Caki2 (cell line): ENCODE measurements at places on chromosomes 7 and 10. TPM values are rescaled to one million over a fixed set of nuclear protein-coding genes. Genes with fewer than 3 reads are reported as not detected.

The TSPAN33 gene
- total RNA-seq = 54.4 and 68.1 TPM in 2 replicates

The RELN gene
- 5.7 and 17.8 TPM in 2 replicates for total RNA-seq

The PNLIP gene
- total RNA-seq = not detected in 2 replicates

The TBATA gene
- not detected in 2 replicates for total RNA-seq

The RP9 gene
- total RNA-seq = 11.0 and 39.8 TPM in 2 replicates

The PRKAR2B gene
- total RNA-seq = 12.5 and 14.0 TPM in 2 replicates

The IFIT2 gene
- 5.9 and 7.9 TPM in 2 replicates for total RNA-seq

The ARPC1B gene
- total RNA-seq = 491 and 523 TPM in 2 replicates

The NUTM2E gene
- total RNA-seq = not detected in 2 replicates

The SPDYE8 gene
- total RNA-seq = not detected in 2 replicates

The MYOZ1 gene
- total RNA-seq = not detected in 2 replicates

The PILRA gene
- total RNA-seq = 0.41 and 0.91 TPM in 2 replicates

The LRIT1 gene
- not detected in 2 replicates for total RNA-seq

The FLNC gene
- 0.12 TPM in 1 of 2 replicates, not detected in the other for total RNA-seq

The CHCHD1 gene
- total RNA-seq = 54.0 and 109 TPM in 2 replicates

The MMRN2 gene
- total RNA-seq = 4.8 and 14.5 TPM in 2 replicates

The TLX1 gene
- not detected in 2 replicates for total RNA-seq

The LRRC4 gene
- not detected in 2 replicates for total RNA-seq

The TSPAN13 gene
- 47.5 and 57.1 TPM in 2 replicates for total RNA-seq

The TMEM139 gene
- 79.0 and 102 TPM in 2 replicates for total RNA-seq

The C10orf90 gene
- total RNA-seq = not detected in 2 replicates

The TCAF2 gene
- total RNA-seq = 0.78 and 2.5 TPM in 2 replicates

The KCNH2 gene
- total RNA-seq = 8.4 and 9.1 TPM in 2 replicates

The SPAM1 gene
- total RNA-seq = not detected in 2 replicates

The PPP1R17 gene
- total RNA-seq = not detected in 2 replicates

The GJD4 gene
- not detected in 2 replicates for total RNA-seq

The SUN3 gene
- total RNA-seq = not detected in 2 replicates

The SNX8 gene
- total RNA-seq = 73.3 and 98.9 TPM in 2 replicates

The ARHGEF35 gene
- 3.1 and 4.8 TPM in 2 replicates for total RNA-seq

The TNS3 gene
- 47.7 and 50.5 TPM in 2 replicates for total RNA-seq

The TET1 gene
- total RNA-seq = 0.14 and 0.37 TPM in 2 replicates

The SPDYE1 gene
- not detected in 2 replicates for total RNA-seq

The COBL gene
- 0.35 and 1.3 TPM in 2 replicates for total RNA-seq

The BTBD16 gene
- total RNA-seq = 0.14 and 0.88 TPM in 2 replicates

The GIMAP8 gene
- not detected in 2 replicates for total RNA-seq

The SEPHS1 gene
- total RNA-seq = 88.9 and 121 TPM in 2 replicates

The NEUROD6 gene
- total RNA-seq = not detected in 2 replicates
